ENCODE measurements at places on chromosomes 2 and 18.
A peak's percentile ranks its signal among the peaks of the same experiment; 100 is the strongest.

DNA sequence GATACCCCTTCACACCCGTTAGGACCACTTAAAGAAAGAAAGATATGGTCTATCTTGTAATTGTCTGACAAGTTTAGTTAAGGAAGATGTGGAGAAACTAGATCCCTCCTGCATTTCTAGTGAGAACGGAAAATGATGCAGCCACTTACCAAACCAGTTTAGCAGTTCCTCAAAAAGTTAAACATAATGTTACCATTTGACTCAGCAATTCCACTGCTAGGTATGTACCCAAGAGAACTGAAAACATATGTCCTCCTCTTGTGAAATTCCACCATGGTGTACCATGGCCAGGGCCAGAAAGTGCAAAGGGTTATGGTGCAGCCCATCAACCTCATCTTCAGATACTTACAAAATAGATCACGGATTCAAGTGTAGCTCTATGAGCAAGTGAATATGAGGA lies 79.0 kb upstream of the ID2 start:
- DNase-seq, result no peak

- DNase-seq, result no peak
Observed at GRCh38 chr18:6449213-6449612, 34.5 kb upstream of the L3MBTL4 start.

- no peak for DNase-seq
Observed at GRCh38 chr2:134078354-134078753, 175.5 kb upstream of the MGAT5 start.

DNA sequence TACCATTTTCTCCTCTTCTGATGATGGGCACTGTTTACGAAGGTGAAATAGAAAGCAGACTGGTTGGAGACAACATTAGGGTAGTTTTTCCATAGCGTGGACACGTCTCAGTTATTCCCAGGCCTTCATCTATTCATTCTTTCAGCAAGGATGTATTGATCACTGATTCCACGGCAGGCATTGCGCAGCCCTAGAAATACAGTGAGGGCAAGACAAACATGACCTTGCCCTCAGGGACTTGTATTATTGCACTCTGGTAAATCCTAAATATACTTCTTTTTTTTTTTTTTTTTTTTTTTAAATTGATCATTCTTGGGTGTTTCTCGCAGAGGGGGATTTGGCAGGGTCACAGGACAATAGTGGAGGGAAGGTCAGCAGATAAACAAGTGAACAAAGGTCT lies 167.3 kb upstream of the SPRED2 start:
- no peak for DNase-seq

DNA sequence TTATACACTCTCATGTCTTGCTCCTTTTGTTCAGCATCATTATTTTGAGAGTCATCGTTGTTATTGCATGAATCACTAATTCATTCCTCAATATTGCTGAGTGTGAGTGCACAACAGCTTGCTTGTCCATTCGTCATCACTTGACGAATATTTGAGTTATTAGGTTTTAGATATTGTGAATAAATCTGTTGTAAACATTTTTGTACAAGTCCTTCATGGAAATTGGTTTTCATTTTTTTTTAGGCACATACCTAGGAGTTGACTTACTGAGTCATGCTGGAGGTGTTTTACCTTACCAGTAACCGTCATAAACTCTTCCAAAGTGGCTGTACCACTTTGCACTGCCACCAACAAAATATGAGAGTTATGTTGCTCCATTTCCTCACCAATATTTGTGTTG lies 84.2 kb upstream of the NCK2 start:
- no peak for DNase-seq

DNA sequence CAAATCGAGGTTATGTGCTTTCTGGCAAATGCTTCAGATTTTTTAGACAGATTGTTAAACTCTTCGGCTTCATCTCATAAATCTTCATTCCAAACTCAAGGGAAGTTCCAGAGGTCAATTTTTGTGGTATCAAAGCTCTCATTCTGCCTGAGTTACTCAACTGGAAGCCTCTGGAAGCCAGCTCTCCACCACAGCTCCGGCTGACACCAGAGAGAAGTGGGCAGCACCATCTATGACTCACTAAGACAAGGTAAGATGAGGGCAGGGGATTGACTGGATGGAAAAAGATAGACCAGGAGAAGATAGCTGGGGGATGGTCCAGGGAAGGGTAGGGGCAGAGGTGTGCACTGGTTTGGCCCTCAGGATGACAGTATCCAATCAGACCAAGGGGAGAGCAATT lies 137.3 kb upstream of the HNRNPA3 start:
- no peak for DNase-seq

GRCh38 chr2:196331851-196332250 lies 160.5 kb upstream of the STK17B start:
- no peak for DNase-seq

DNA sequence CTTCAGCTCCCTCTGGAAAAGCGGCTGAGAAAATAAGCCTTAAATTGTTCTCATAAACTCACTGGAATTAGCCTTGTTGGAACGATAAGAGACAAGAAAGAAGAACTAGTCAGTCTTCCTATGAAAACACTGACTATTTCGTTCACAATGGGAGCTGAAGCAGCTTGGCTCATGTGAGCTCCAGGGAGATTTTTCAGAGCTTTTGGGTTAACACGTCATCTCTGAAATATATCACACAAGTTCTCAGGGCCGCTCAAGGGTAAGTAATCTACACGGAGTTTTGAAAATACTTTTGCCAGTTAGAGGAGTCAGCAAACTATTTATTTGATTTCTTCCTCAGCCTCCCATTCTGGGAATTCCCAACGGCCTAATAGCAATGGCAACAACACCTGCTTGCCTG lies 316.2 kb upstream of the MGAT5 start:
- no peak for DNase-seq

DNA sequence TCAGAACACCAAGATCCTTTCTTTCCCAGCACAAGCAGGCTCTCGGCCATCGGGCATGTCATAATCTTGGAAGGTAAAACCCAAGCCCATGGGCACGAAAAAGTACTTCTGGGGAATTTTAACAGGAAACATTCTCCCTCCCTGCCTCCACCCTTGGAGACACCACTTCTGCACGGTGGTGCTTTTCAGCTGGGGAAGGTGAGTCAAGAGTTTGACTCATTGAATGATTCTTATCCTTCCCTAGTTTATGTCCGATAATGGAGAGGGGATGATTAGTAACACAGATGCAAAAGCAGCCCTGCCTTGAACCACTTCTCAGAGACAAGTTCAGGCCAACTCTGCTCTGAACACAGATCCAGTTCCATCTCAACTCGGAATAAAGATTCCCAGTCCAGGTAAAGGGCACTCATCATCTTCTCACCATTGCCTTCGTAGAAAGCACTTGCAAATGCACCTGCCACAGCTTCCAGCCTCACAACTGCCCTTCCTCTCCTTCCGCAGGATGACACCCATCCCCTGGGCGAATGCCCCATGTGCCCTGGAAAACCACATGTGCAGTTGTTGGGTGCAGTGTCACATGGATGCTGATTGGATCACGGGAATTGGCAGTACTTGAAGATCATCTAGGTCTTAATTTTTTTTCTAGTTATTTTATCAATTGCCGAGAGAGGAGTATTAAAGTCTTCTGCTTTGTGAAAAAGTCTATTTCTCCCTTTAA lies 136.2 kb downstream of the PXDN start:
- no peak for DNase-seq

DNA sequence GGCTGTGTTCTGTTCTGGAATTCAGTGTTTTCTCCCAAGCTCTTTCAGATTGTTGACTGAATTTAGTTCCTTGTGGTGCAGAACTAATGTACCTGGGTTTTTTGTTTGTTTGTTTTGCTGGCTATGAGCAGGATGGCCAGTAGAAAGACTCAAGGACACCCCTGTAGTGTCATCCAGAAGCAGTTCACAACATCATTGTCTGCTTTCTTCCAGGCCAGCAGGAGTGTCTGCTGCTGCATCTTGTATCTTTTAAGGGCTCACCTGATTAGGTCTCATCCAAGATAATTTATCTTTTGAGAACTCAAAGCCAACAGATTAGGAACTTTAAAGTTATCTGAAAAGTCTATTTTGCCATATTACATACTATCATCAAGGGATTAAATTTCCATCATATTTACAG lies 318.5 kb upstream of the MC4R start:
- DNase-seq, result no peak

DNA sequence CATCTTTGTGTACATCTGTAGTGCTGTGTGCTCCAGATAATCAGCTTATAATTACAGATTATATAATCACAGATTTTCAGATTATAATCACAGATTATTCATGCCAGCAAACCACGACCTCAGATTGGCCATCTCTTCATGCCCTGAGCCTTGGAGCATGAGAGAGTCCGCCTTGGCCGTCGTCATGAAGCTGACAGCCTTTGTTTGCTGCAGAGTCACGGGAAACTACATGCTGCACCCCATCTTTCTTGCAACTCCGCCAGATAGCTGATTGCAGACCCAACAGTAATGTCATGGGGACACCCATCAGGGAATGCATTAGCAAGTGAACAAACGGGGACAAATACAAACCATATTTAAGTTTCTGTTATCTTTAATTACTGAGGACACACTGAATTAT lies 7.3 kb downstream of the TMEM178A start:
- no peak for DNase-seq

- DNase-seq, result no peak
Observed at GRCh38 chr2:53945538-53945937, 25.3 kb downstream of the PSME4 start.

- DNase-seq, result no peak
Observed at GRCh38 chr2:64537991-64538390, 13.9 kb downstream of the AFTPH start.

GRCh38 chr2:161651547-161651946 lies 27.3 kb downstream of the SLC4A10 start:
- DNase-seq, result no peak

GRCh38 chr2:3482363-3482821 lies 36.9 kb downstream of the ADI1 start:
- no peak for DNase-seq

GRCh38 chr2:85717308-85718008 lies 23.3 kb downstream of the GNLY start:
- no peak for DNase-seq

DNA sequence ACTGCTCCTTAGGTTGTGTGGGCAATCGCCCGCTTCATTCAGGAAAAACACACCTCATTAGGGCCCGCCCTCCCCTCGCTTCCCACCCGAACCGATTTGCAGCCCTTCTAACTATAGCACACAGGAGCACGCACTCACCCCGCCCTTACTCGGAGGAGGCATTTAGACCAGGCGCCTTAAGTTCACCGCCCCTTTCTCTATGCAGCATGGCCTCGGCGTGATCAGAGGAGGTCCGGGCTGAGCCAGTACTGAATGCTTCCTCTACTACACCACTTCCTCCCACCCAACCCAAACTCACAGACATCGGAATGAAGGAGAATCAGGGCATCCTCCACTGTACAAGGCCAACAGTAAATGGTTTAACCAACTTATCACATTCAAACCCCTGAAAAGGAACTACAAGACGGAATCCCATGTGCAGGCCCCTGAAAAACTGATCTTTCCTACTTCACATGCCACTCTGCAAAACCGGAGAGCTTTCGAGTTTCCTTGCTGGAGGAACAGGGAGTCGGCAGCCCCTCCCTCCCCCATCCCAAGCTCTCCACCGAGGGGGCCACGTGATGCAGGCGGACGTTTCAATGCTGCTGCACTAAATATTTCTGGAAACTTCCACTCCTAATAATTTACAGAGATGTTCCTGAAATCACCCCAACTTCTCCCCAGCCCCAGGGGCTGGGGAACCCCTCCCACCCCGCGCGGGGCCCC lies 1.4 kb downstream of the XPO1 start:
- peak; percentile 87 for DNase-seq

- no peak for DNase-seq
Observed at GRCh38 chr18:3998698-3999333, 456.3 kb downstream of the DLGAP1 start.

- DNase-seq, result no peak
Observed at GRCh38 chr2:104290566-104290891, 563.4 kb upstream of the POU3F3 start.

DNA sequence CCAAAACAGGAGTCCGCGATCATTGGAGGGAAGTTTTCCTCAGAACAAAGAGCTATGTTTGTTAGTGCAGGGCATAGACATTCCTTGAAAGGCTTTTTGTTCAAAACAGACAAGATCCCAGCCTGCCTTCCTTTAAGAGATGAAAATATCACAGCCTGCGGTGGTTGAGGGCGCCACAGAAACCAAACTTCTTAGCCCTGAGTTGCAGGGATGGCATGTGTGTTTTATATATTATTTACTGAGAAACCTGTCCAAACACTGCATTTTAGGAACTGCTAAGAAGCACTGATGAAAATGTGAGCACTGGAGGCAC lies 57.5 kb upstream of the TMEM178A start:
- DNase-seq, result no peak

- no peak for DNase-seq
Observed at GRCh38 chr2:217291259-217291658, 431.4 kb upstream of the TNP1 start.

DNA sequence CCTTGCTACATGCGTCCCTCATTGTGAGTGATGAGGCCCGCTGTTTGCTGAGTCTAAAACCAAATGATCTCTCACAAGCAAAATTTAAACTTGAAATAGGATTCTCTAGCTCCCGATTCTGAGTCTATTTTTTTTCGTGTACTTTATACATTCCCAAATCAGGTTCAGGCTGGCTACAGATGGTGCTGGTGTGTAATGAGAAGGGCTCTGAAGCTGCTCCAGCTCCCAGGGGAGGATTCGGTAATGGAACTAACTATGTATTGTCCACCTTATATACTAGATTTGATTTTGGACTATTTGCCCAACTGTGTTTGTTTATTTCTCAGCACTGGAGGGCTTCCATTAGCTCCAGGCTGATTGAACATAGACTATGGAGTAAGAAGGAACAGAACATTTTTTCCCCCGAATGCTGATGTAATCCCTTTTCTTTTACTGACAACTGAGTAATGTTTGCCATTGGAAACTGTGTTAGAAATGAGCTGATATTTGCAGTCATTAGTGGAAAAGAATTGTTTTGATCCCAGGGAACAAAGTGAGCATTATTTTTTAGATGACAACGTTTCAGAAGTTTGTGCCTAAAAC lies 274.0 kb upstream of the FIGN start:
- DNase-seq, result no peak

DNA sequence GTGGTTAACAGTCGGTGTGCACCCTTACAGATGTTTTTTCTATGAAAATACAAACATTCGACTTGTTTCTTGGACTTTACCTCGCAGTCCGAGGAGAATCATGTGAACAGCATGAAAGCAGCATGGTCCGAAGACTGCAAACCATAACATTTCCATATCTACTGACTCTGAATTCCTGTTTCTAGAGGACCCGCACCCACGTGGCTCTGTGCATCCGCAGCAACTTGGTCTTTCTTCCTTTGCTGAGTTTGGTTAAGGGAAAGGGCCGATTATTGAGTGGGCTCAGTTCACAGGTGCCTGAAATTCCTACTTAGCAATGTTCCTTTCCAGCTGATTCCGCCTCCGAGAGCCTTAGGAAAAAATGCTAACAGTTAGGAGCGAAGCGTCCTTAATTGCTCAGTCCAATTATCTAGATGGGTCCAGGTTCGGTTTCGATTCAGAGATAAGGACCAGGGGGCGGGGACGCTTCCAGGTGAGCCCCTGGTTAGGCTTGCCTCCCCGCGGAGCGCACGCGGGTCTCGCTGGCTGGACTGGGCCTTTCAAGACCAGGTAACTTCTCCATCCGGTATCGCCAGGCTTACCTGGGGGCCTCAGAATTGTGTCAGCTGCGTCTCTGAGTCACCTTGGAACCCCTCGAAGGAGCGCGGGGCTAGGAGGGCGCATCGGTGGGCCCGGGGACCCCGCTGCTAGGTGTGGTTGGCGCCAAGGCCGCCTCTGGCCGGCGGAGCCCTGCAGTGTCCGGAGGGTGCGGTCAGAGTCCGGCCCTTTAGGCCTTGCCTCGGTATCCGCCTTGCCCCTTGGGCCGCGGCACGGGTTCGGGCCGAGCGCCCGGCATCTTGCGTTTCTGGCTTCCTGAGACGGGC lies 1.1 kb upstream of the B3GNT2 start:
- DNase-seq, result peak; percentile 54

- DNase-seq, result no peak
Observed at GRCh38 chr2:130385709-130386108, 29.9 kb downstream of the PTPN18 start.

All from ecto neural progenitor cell (in vitro differentiated cells).